Stimulated activated CD4-positive, alpha-beta T cell treated with anti-CD3 and anti-CD28 coated beads, Interleukin-1b, Interleukin-23, amount 100 ng/mL, for 1 hour (primary cell): ENCODE measurements at places on chromosomes 16 and 17.

GRCh38 chr16:8886593-8887430 is 4.7 kb downstream of the LITAFD start:
- DNase-seq = no peak

- no peak for DNase-seq
Observed at GRCh38 chr17:67546578-67547527, 169.8 kb downstream of the PITPNC1 start.

DNA sequence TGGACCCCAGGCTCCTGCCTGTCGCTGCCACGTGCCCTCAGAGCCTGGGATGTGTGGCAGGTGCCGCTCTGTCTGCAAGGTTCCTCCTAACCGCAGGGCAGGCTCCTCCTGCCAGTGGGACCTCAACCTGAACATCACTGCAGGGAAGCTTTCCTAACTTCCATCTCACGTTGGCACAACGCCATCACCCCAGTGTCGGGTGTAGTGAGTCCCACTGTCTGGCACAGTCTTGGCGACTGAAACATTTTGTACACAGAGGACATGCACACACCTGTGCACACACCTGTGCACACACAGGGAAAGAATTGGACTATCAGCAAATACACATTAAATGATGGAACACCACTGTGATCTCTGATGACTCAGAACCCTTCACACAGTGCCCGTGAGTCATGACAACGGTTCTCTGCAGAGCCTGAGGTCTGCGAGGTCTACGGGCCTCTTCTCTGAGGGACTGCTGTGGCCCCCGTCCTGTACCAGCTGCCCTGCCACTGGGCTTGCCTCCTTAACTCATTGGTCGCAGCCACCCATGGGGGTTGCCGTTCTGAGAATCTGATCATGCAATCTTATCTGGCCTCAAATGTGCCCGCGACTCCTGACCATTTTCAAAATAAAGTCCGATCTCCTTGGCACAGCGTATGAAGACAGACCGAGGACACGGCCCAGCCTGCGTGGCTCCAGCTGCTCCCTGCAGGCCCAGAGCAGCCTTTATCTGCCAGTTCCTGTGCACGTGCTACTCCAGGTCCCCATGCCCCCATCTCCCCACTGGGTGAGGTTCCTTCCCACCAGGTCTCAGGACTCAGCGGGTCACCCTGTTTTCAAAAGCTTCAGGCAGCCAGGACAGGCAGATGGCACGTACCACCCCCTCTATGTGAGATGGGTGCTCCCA is 7.6 kb downstream of the CCDC57 start:
- no peak for DNase-seq

DNA sequence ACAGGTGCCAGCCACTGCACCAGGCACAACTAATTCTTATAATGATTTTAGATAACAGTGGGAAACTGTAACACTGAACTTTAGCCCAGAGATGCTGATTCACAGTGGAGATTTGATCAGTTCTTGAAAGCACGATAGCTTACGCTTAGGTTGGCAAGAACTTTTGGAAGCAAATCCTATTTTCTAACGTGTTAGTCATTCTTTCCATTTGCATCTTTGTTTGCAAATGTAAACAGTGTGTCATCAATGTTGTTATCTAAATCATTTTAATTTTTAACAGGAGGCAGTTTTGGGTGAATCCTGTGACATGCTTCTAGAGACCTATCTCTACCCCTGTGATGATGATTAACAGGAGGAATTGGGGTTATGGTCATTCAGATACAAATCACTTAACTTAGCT is 35.7 kb upstream of the GNA13 start:
- no peak for DNase-seq

GRCh38 chr16:11800382-11800718 is 3.3 kb upstream of the ZC3H7A start:
- DNase-seq = no peak

- DNase-seq = no peak
Observed at GRCh38 chr16:1978476-1979120, 2.7 kb downstream of the NOXO1 start.

GRCh38 chr17:67196422-67196821 is 48.6 kb downstream of the HELZ start:
- DNase-seq = no peak

DNA sequence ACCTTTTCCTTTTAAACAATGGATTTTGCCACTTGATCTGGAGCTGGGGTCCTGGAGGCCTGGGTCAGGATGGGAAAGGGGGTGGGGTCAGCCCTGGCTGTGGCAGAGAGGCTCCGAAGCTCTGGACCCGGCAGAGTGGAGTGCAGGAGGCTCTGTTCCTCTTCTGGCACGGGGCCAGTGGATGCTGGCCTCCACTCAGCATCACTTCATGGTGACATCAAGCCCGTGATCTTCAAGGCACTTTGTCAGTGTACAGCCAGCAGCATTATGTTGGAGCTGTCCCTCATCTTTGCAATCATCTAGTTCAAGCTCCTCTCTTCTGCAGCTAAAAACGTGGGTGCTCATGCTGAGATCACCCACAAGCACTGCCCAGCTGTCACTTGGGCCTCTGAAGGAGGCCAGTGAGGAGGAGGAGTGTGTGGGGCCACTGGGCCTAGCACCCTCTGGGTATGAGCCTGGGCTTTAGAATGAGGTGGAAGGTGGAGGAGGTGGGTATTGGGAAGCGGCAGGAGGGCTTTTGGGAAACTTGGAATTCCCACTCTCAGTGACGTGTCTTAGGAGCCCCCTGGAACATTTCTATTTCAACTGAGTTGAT is 45.9 kb upstream of the MGAT5B start:
- DNase-seq = no peak

GRCh38 chr17:63699638-63700527 is at the start of gene LIMD2:
LIMD2 (minus strand) TSS chr17:63700125; CDS start chr17:63699298, 827 bp downstream.
- DNase-seq = no peak

- DNase-seq = no peak
Observed at GRCh38 chr17:77356109-77356689, 215.4 kb downstream of the SEC14L1 start.

GRCh38 chr16:22014271-22014873 is 6.5 kb downstream of the MOSMO start:
- DNase-seq = no peak

- no peak for DNase-seq
Observed at GRCh38 chr16:57999971-58000705, at the start of gene ZNF319. ZNF319 (minus strand) TSS chr16:58000672; CDS start chr16:57998265, 2,407 bp downstream.

DNA sequence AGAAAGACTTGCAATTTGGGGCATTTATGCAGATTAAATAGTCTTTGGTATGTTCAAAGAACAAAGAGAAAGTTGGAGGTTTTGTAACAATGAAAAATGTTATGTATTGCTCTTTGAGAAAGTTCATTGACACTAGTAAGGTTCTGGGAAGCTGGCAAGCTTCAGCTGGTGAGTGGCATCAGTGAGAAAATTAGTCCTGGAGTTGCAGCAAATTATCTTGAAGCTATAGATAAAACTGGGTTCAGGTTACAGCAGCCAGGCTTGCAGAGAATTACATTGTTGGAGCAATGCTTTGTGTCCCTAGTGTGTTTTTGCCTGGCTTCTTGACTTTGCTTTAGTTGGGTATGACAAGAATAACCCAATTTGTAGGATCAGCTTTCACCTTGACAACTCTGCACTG is 221.2 kb downstream of the CDH13 start:
- DNase-seq = no peak

GRCh38 chr17:2138761-2139160 is 83.9 kb downstream of the HIC1 start:
- no peak for DNase-seq

GRCh38 chr16:86625029-86625428 is 46.7 kb downstream of the FOXL1 start:
- no peak for DNase-seq

- DNase-seq = no peak
Observed at GRCh38 chr17:17062866-17063265, 20.6 kb downstream of the MPRIP start.

DNA sequence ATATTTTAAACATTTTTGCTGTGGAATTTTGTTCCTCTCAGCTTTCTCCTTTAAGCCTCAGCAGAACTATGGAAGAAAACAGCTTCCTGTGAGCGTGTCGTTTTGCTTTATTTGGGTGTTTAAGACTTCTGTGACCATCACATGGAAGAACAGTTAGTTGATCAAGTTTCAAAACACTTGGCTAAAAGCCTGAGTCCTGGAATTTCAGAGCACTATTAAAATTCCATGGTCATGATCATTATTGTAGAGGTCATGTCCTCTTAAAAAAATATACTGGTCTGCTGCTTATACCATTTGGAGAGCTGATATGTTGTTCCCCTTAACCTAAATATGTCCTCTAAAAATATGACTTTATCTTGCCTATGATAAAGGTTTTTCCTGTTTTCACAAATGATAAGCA is 12.6 kb upstream of the CDR2 start:
- no peak for DNase-seq

DNA sequence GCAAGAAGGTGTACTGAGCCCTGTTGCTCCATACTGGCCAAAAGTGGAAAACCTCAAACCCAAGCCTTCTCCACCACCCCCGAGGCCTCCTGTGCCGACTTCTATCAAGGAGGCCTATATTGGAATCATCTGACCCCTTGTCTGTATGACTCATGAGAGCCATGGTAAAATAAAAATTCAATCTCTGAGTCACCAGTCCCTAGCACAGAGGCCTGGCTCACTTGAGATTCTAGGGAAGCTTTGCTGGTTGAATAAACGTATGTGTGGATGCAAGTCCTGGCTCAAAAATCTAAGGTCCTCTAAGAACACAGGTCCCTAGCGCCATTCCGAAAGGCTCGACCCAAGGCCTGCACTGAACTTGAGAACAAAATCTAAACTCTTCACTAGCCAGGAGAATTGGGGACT is 15.0 kb downstream of the NSMCE1 start:
- DNase-seq = no peak

DNA sequence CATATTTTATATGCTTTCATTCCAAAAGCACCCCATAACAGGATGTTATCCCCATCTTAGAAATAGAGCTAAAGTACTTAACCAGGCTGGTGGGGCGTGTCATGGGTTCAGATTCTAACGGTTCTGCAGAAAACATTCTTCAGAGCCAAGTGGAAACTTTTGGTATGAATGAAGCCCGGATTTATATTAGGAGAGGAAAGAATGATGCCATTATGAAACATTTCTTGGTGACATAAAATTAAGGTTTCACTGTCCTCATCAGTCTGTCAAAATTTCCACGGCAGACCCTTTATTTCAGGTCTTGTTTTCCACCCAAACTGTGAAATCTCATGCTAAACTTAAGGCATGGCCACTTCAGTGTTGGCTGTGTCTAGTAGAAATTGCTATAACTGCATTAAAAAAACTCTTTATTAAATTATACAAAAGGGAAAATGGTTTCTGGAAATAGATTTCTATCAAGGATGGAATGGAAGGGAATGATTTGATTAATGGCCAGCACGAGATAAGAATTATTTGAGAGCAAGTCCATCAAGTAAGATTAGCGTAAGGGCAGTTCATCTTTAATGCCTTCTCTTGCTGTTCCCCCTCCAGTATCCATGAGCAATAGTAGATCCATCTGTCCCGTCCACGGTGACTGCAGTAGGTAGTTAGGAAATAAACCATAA is 11.7 kb downstream of the PRKCA start:
- no peak for DNase-seq

DNA sequence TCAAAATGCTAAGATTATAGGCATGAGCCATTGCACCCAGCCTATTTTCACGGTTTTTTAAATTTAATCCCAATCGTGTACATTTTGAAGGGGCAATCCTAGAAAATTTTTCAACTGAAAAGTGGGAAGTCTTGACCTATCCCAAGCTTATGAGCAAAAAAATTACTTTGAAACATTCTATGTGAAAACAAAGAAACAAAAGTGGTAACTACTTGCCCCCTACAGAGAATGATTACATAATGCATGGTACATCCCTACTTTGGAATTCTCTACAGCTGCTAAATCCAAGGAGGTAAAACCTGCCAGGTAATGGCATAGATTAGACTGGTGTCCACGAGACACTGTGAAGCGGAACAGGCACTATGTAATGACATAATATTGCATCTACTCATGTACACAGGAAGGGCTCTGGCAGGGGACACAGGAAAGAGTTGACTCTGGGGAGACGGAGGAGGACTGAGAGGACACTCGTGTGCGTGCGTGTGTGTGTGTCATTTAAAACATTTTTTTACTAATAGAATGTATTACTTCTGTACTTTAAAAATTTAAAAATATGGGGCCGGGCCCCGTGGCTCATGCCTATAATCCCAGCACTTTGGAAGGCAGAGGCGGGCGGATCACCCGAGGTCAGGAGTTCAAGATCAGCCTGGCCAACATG is 15.7 kb downstream of the ASGR2 start:
- no peak for DNase-seq

DNA sequence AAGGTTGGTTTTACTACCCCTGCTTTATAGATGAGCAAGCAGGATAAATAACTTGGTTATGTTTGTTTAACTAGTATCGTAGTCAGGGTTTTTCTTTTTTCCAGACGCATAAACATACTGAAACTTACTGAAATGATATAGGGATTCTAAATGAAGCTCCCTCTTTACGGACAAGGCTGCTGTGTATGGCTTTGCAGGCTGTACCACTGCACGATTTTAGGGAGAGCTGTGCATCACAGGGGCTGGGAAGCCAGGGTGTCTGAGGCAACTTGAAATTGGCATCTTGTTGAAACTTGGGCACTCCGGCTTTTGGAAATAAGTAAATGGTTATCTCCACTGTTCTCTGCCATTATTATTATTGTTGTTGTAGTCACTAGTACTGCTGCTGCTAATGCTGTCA is 218.1 kb upstream of the CDH8 start:
- DNase-seq = no peak

DNA sequence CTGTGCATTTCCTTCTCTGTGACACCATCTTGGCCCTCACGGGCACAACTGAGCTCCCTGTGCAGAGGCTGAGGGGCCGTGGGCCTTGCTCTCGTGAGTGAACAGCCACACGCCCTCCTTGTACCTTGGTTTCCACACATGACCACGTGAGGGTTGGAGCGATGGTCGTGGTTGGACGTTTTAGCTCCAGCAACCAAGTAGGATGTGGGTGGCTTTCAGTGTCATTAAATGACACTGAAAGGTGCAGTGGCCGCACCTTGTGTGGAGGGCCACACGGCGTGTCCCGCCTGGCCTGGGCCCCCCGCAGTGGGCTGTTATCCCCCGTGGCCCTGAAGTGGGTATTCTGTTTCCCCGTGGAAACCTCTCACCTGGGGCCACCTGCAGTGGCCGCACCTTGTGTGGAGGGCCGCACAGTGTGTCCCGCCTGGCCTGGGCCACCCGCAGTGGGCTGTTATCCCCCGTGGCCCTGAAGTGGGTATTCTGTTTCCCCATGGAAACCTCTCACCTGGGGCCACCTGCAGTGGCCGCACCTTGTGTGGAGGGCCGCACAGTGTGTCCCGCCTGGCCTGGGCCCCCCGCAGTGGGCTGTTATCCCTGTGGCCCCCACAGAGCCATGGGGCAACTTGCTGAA is 28.2 kb downstream of the ACSF3 start:
- no peak for DNase-seq

- DNase-seq = no peak
Observed at GRCh38 chr16:72612256-72612655, 435.7 kb downstream of the ZFHX3 start.

GRCh38 chr16:59242556-59242955 is 508.4 kb upstream of the GOT2 start:
- DNase-seq = no peak
